ENCODE measurements at places on chromosomes 7 and 10. TPM values are rescaled to one million over a fixed set of nuclear protein-coding genes. Genes with fewer than 3 reads are reported as not detected.

GIMAP1 gene
- total RNA-seq: 4.0 TPM

RNF32 gene
- total RNA-seq: 0.42 TPM

DNA sequence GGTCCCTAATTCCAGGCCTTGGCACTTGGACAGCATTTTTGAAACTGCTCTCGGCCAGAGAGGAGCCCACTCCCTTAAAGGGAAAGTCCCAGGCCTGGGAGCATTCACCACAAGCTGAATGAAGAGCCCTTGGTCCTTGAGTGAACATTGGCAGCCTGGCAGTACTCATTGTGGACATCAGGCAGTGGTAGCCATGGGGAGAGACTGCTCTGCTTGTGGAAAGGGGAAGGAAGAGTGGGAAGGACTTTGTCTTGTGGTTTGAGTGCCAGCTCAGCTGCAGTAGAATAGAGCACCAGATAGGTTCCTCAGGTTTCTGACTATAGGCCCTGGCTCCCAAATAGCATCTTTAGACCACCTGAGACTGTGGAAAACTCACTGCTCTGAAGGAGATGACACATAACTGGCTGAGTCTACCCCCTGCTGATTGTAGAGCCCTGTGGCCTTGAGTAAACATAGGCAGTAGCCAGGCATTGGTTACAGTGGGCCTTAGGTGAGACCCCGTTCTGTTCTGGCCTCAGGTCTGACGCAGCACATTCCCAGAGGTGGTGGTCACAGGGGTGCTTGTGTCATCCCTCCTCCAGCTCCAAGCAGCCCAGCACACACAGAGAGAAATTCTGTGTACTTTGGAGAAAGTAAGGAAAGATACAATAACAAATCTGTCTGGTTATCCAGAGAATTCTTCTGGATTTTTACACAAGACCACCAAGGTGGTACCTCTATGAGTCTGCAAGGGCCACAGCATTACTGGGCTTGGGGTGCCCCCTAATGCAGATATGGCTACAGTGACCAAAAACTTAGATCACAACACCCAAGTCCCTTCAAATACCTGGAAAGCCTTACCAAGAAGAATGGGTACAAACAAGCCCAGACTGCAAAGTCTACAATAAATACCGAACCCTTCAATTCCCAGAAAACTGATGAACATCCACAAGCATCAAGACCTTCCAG lies 153.8 kb downstream of the GNAI1 start:
- DNase-seq: no peak

GRCh38 chr7:70615066-70615606 lies 516.8 kb upstream of the GALNT17 start:
- no peak for DNase-seq

HOGA1 gene
- 27.8 TPM for total RNA-seq

GRCh38 chr7:105723572-105723971 lies 142.3 kb upstream of the EFCAB10 start:
- DNase-seq: no peak

CLRN3 gene
- not detected for total RNA-seq

GRCh38 chr10:33477291-33478088 lies 143.0 kb upstream of the NRP1 start:
- no peak for DNase-seq

DNA sequence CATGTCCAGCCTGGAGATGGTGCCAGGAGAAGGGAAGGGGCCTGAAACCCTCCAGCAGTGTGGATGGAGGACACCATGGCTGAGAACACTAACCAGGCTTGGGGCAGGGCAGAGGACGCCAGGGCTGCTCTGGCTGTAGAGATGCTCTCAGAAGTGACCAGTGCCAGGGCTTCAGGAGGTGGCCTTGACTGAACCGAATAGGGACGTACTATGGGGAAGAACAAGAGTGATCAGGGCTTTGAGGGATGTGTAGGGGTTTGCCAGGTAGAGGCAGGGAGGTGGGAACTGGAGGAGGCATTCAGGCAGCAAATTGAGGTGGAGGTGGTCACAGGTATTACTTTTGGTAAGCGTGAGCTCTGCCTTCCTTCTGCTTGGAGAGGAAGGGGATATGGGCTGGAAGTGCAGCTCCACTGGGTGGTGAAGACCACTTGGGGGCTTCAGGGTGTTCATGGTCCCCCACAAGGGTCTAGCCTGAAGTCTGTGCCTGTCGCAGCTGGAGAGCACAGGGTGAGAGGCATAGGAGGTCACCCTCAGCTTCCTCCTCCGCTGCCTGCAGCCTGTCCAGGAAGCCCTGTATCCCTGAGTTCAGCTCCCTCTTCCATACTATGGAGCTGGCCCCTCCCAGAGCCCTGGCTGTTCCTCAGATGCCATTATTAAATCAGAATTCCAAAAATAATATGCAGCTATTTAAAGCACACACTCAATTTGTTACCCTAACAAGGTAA lies 27.8 kb downstream of the ADCY1 start:
- no peak for DNase-seq

EBF3 gene
- 33.9 TPM for total RNA-seq

- no peak for DNase-seq
Measured at GRCh38 chr10:32582946-32583345, 137.0 kb downstream of the CCDC7 start.

DNA sequence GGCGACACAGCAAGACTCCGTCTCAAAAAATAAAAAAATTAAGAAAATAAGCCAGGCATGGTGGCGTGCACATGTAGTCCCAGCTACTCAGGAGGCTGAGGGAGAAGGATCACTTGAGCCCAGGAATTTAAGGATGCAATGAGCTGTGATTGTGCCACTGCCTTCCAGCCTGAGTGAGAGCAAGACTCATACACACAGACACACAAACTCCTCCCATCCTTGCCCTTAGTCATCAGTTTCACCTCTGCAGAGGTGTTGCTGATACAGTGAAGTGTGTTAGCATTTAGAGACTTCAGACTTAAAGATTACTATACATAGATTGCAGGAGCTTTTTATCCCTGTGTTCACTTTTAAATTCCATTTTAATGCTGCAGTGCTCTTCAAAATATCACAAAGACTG lies 5.5 kb upstream of the H2AZ2 start:
- no peak for DNase-seq

DNA sequence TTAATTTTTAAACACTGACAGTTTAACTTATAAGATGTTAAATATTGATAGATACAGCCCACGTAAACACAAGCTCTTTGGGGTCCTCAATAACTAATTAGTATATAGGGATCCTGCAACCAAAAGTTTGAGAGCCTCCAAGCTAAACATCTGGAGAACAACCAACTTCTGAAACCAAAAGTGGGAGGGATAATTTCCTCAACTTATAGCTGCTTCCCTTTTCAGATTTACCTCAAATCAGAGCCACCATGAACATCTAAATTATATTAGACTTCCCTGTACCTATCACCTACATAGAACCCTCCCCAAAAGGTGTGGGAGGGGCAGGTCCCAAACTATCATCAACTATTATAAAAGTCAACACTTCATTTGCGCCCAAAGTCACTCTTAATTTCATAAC lies 8.6 kb downstream of the PSAP start:
- no peak for DNase-seq

DNA sequence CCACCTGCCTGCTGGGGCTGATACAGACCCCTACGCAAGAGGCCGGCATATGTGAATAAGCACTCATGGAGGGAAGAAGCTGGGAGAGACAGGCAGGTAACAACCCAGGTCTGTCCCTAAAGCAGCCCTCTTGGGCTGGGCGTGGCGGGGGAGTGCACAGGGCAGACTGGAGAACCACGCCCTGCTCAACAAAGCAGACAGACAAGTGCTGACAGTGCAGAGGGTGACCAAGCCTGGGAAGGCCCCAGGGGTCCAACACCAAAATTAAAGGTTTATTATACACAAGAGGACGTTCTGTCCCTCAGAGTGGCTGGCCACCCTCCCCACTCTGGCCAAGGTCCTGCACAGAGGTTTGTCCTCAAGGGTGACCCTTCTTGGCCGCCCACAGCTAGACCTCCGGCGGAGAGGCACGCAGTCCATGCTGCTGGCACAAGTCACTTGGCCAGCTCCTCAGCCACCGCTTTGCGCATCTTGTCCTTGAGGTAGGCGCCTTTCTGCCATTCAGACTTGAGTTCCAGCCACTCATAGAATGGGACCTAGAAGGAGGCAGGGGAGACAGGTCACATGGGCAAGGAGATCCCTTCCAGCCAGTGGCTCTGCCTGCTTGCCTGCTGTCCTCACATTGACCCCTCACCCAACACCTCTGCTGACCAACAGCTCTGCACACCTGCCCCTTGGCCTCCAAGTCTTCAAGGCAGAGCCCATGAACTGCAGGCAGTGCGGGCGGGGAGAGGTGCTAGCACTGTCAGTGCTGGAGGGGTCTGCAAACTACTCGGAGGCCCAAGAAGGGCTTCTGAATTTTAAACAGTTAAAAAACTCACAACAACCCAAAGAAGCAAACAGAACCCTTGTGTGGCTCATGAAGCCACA lies 11.4 kb upstream of the NACAD start:
- no peak for DNase-seq

DNA sequence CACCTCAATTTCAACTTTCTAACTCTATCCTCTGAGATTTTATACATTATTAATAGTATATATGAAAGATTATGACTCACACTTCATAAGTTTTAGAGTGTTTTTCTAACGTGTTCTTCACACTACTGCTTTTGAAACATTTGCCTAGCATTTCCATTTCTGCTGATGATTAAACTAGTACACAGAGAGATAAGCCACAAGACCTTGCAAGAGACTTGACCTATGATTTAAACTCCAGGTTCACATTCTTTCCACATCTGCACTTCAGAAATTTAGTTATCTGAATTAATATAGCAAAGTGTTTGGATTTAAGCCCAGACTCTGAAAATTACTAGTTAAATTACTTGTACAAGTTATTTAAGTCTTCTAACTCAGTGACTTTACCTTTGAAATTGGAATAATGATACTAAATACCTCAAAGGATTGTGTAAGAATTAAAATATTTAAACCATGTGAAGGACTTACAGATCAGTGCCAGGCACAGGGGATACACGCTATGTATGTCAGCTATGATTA lies 66.6 kb downstream of the PCLO start:
- DNase-seq: no peak

- no peak for DNase-seq
Measured at GRCh38 chr7:67423065-67423464, 426.4 kb downstream of the TYW1 start.

BHLHA15 gene
- total RNA-seq: not detected

DNA sequence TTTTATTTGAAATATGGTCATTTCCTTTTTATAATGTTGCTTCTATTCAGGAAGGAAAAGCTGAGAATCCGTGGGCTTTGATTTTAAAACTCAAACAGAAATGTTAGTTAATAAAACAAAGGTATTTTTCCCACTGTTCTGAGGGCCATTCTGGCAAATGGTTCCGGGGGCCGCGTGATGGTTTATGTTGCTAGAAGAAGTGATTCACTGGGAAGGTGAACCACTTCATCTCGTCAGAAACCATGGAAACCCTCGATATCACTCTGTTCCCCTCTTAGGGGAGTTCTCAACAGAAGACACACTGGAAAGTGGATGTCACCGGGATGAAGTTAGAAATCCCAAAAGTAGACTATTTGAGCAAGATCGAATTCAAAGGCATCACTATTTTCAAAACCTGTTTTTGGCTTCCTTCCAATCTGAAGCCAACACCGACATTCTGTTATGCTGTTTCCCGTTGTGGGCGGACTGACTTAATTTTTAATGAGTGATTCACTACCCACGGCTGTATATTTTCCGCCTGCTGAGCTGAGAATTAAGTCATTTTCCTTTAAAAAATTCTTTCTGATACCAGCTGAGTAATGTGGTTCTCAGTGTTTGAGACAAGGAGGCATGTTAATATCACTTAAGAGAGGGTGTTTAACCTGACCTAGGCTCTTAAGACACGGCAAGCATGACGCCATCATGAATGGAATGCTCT lies 84.1 kb downstream of the PTPRE start:
- no peak for DNase-seq

ITGA8 gene
- 3.1 TPM for total RNA-seq

DNA sequence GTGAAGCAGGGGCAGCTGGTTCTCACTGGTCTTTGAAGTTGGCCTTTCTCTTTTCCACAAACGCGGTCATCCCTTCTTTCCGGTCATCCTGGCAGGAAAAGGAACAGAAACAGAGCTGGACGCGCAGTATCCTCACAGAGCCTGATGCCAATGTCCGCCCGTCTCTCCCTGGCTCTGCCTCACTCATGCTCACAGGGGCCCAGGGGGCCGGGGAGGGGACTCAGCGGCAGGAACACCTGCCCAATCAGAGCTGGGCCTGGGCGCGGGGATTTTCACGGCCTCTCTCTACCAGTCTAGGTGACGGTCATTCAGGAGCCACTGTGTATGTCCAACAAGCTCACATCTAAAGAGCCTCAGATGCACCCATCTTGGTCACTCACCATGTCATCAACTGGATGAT lies 5.0 kb upstream of the FUOM start:
- no peak for DNase-seq

OAT gene
- 49.5 TPM for total RNA-seq

GRCh38 chr7:90692947-90693346 lies 96.8 kb downstream of the CDK14 start:
- no peak for DNase-seq

- DNase-seq: peak; percentile 49
Measured at GRCh38 chr10:29634764-29635625, at the start of gene SVIL. Gene SVIL (minus strand): TSS chr10:29634971. CDS start chr10:29555058, 79,913 bp downstream.
